GM13977 (cell line): ENCODE measurements at places on chromosomes 4 and X.

DNA sequence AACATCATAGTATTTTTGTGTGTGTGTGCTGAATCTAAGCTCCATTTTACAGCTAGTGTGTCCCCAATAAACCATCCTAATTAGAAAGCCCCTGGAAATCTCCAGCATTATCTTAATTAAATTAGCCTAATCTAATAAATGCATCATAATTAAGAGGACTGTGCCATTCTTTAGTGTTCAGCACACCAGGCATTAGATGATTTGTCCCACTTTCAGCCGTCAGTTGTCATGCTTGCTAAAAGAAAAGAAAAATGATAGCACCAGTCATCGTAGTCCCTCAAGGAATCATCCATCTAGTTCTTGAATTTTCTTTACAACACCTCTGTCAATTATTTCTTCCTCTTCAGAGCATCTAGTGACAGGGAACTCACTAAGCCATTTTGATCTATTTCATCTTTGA lies 155.9 kb downstream of the PALLD start:
- DNase-seq: no peak

DNA sequence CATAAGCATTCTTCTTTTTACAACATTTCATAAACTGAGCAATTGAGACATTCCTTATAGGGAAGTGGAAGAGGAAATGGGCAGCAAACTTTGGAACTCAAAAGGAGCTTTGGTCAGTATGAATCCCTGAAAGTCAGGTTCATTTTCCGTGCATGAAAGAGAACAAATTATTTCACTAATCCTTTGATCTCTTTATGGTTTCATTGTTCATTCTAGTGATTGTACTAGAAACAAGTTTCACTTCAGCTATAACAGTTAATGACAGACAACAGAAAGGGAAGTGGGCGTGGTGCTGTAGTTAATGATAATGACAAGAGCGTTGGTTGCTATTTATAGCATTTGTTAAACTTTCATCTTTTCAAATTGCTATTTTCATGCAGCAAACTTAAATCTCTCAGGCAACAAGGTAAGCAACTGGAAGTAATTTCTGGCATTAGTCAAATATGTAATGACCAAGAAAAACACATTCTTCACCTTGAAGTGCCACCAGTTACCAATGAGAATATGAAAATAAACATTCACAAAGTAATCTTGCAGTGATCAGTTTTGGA lies 98.4 kb downstream of the AREG start:
- DNase-seq: no peak

DNA sequence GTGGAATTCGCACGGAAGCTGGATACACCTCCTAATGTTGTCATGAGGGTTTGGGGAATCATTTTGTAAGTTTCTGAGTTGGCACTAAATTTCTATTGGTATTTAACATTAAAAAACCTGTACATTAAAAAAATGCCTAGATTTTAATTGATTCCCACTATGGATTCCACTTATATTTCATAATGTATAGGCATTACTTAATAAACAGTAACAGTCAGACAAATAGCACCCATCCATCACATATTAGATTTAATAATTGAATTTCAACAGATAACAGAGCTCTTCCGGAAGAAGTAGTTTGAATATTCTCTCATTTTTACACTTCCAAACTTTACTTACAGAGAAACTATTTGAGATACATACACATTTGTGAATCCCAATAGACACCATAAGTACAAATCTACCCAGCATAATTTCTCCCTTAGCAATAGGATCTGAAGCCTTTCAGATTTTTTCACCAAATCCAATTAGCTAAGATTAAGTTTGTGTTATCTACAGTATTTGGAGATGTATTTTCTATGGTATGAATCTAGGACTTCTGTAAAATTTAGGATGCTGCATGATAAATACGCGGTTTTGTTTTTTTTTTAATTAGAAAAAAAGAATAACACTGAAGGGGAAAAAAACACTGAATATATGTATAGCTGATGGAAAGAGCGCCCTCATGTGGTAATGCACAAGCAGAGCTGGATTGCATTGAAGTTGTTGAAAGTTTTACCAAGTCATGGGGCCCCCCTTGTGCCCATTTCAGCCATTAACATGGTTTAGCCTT lies 12.2 kb upstream of the ODAM start:
- peak; percentile 14 for DNase-seq

DNA sequence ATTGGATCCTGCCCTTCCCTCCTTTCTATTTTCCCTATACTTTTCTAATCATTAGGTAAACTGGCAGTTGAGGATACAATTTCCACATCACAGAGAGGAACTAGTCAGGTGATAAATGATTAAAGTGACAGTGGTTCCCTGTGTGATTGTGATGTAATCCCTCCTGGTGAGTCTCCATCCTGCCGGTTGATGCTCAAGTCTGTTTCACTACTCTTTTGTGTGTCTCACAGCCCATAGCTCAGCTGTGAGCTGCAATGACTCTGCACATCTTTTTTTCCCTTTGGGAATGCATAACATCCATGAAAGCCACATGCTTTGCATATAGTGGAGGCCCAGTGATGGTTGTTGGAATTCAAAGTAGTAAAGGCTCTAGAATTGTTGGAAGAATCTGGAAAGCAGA lies 60.4 kb downstream of the CCNI start:
- no peak for DNase-seq

- no peak for DNase-seq
These were observed 86.3 kb downstream of the PDLIM5 start for GRCh38 chr4:94537921-94538628.

GRCh38 chr4:42398171-42398870 lies 1.0 kb downstream of the SHISA3 start:
- DNase-seq: peak; percentile 28

GRCh38 chrX:13815664-13816063 lies 1.2 kb downstream of the GPM6B start:
- DNase-seq: no peak

GRCh38 chrX:11663875-11664210 lies 1.9 kb downstream of the ARHGAP6 start:
- DNase-seq: no peak

- DNase-seq: peak; percentile 22
These were observed 92.2 kb downstream of the GEMIN8 start for GRCh38 chrX:13937370-13938050.

DNA sequence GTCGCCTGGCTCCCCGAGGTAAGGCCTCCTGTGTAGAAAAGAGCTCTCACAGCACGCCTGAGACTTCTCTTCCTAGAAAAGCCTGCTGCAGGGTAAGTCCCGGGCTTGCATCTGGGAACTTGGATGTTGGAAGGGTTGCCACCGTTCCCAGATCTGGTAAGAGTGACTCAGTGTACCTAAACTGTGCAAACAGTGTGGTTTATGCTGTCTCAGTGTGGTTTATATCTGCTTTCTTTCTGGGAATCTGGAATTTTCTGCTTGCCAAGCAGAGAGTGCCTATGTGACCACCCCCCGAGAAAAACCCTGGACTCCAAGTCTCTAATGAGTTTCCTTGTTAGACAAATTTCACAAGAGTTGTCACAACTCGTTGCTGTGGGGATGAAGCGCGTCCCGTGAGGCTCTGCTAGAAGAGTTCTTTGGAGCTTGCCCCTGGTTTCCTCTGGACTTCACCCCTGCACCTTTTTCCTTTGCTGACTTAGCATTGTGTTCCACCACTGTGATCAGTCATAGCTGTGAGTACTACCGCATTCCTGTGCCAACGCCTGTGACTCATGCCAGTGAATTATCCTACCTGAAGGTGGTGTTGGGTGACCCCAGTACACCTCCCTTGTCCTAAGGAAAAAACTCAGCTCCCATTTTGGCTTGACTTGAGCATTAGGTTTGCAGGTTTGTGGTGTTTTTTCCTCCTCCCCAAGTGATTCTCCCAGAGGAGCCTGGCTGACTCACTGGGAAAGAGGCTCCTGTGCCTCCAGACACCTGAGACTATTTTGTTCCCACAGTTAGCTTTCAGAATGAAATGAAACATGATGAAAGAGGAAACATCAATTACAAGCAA lies 14.5 kb downstream of the SLC2A9 start:
- no peak for DNase-seq

- no peak for DNase-seq
These were observed 409.2 kb downstream of the NKX6-1 start for GRCh38 chr4:84089652-84090437.

DNA sequence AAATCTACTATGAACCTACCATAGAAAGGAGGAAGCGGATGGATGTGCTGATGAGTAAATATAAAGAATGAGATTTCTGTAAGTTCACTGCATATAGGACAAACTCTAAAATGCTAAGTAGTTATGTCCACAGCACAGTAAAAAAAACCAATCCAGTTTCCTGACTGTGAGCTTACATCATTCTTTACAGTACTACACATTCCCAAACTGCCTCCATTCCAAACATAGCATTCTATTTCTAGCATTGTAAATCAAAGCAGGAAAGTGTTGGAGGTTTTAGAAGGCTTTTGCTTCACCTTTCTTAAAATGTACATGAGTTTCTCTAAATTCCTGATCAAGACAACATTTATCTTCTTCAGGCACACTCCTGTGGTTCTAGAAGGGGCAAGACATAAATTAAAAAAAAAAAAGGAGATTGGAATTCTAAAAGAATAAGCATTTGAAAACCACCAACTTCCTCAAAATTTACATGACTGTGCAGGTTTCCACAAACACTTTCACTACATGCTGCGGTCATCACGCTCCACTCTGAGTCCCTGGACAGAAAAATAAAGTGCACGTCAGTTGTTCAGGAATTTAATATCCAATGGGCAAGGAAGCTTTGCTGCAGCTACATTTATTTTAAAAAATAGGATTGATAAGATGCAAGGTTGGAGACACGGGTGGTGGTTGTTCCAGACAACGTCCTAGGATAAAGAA lies 297.6 kb upstream of the STS start:
- no peak for DNase-seq

DNA sequence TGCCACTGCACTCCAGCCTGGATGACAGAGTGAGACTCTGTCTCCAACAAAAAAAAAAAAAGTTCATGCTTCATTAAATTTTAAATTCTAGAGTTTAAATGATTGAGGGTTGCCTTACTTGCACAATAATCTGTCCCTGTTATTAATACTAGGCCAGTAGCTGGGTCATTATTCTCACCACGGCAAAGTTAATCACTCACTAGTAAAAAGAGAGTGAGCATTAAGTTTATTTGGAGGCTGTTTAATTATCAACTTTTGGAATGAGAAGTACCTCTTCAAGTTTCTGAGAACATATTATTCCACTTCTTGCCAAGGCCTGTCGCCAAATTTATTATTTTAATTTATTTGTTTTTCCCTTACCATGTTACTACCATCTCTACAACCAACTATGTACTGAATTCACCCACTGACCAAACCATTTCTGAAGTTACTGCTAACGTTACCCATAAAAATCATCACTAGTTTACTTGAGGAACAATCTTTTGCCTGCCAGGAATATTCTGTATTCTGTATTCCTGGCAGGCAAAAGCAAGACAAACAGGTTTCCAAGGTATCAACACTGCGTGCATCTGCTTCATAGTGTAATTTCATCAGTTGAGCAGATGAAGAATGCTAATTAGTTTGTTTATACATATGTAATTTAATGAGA lies 26.5 kb downstream of the GUCY1A1 start:
- DNase-seq: no peak

DNA sequence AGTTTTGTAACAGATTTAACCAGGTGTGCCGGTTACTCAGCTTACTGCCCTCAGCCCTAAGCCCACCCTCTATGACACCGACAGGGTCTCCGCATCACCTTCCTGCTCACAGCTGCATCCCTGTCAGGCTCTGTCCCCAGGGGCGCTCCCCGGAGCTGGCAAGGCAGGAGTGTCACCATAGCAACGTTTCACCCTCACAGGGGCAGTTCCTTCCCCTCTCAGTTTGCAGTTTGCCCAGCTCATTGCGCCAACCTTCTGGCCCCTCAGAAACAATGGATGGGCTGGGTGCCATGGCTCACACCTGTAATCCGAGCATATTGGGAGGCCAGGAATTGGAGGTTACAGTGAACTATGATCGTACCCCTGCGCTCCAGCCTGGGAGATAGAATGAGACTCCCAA lies 42.6 kb downstream of the RGS12 start:
- DNase-seq: no peak

DNA sequence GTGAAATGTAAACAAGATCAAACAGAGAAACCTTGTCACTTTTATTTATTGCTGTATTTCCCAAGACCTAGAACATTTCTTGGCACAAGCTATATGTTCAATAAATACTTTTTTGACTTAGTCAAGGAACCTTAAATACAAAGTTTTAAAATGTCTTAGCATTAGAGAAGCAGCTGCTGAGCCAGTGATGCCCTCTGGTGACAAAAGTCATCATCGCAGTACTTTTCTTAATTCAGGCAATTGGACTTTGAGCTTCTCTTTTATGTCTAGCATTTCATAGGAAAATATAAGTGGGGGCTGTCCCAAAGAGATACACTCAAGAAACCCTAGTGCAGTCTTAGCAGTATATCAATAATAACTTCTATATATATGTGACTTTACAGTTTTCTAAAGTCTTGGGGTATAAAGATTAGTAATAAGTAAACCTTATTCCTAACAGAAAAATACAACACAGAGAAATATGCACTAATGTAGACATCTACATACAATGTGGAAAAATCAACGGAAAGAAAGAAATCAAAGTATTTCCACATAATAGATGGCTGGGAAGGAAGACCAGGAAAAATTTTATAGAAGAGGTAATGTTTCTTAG lies 118.4 kb downstream of the DTHD1 start:
- peak; percentile 24 for DNase-seq

GRCh38 chr4:168522356-168522755 lies 25.5 kb downstream of the PALLD start:
- DNase-seq: no peak

GRCh38 chr4:55793479-55793878 lies 26.1 kb upstream of the EXOC1L start:
- DNase-seq: no peak

GRCh38 chrX:30900227-30900626 lies 11.2 kb upstream of the TAB3 start:
- DNase-seq: no peak

GRCh38 chr4:16858275-16858752 lies 40.1 kb downstream of the LDB2 start:
- DNase-seq: no peak

- no peak for DNase-seq
These were observed 942 bp upstream of the L1CAM start for GRCh38 chrX:153886915-153887314.
